ENCODE measurements at places on chromosomes 13 and 19. TPM values are rescaled to one million over a fixed set of nuclear protein-coding genes. Genes with fewer than 3 reads are reported as not detected.

- ATAC-seq: peak; percentile 73
These were observed 148.9 kb downstream of the USP12 start for GRCh38 chr13:27022571-27023311.

DNA sequence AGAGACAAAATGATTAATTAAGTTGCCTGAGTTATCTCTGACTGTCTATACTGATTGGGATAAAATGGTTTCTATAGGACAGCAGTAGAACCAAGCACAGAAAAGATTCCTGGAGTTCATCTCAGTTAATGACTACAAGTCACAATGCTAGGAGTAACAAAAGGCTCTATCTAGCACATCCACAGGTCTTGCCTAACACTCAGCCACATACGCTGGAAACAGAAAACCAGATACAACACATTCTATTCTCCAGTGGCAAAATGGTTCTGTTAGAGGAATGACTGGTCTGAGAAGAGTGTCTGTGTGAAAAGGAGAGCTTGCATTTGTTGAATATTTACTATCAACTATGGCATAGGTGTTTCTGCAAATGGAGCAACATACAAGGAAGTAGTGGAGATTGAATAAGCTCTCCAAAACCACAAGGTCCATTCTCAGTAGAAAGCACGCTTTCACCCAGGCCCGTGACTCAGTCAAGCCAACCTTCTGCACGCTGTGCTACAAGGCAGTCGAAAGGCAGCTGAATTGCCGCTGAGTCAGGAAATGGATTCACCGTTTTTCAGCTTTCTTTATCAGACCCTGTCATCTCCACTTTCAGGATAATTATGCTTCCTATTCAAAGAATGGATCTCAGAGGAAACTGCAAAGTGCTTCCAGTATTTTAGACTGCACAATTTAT is 761.5 kb downstream of the EFNB2 start:
- ATAC-seq: no peak

GRCh38 chr13:39167018-39167417 is 128.8 kb downstream of the NHLRC3 start:
- ATAC-seq: no peak

- no peak for ATAC-seq
These were observed 120.2 kb downstream of the RXFP2 start for GRCh38 chr13:31859571-31859970.

- no peak for ATAC-seq
These were observed 1.4 kb downstream of the ANKRD27 start for GRCh38 chr19:32673573-32673972.

GRCh38 chr13:94140511-94140910 is 339.0 kb downstream of the DCT start:
- no peak for ATAC-seq

DNA sequence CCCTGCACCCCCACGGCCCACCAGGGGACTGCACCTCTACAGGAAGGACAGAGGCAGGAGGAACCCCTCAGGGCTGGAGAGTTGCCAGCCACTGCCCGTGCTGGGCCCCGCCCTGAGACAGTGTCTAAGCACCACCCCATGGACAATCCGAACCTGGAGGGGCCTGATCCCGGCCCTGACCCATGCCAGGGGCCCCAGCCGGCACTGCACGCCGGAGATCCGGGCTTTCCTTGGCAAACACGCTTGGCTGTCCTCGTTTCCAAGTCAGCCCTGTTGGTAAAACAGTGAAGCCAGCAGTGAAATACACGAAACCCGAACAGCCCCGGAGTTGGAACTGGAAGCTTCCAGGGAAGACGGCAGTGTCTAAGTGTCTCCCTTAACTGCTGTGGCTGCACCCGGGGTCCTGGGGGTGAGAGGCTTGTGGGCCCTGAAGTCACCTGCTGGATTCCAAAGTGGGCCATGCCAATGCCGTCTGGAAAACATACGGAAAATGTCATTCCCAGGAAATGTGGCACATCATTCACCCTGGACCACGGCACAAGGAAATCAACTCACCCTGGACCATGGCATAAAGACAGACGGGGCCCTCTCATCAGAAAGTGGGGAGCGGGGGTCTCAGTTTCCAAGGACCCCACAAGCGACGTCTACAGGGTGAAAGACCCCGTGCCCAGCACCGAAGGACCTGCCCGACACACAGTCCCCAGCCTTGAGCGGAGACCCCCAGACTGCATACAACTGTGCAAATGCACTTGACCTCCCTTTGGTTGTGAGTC is 30.9 kb downstream of the RASA3 start:
- peak; percentile 16 for ATAC-seq

DNA sequence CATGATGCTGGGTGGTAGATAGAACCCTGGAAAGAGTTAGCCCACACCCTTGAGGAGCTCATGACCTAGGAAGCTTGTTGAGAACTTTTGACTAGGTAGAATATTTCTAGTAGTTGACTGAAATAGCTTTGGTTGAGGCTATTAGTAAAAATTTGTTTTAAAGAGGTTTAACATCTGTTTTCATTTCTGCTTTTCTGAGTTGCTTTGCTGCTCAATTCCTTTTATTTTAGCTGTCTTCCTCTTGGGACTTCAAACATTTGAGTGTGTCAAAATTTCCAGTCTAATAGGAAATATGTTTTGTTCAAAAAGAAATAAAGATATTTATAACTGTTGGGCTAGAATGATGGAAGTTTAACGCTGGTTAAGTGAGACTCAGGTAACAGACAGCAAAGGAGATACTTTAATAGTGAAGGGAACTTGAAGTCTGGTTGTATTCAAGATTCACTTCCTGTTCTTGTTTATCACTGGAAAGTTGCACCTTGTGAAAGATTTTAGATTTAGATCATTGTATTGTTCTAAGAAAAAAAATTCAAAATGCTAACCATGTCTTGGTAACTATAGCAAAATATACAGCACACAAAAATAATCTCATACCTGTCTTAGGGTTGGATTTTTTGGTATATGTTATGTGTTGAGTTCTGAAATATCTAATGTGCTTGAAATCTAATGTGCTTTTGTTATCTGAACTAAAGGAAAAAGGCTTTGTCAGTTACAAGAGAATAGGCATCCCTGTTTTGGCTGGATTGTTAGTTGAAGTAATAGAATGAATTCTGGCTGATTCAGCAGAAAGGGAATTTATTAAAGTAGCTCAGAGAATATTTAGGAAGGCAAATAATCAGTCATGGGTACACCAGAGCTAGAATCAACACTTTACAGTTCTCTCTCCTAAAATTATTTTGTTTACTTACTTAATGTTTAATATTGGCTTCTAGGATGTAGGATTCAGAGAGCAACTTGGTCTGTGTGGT is 24.4 kb upstream of the GPR18 start:
- ATAC-seq: peak; percentile 20

DNA sequence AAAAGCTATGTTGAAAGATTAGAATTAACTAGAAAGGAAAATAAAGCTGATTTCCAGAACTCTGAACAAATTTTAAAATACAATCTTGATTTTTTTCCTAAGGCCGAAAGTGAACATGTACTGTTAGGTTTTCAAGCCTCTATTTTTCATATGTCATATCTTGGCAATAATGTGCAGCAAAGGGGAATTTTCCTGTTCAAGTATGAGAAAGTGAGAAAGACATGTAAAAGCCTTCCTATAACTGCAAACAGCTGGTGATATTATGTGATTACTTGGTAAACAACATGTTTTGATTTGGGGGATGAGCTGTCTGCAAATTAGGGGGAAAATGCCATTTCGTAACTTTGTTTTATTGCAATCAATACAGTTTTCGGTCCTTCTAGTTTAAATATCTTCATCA is 4.0 kb upstream of the KLF12 start:
- no peak for ATAC-seq

DNA sequence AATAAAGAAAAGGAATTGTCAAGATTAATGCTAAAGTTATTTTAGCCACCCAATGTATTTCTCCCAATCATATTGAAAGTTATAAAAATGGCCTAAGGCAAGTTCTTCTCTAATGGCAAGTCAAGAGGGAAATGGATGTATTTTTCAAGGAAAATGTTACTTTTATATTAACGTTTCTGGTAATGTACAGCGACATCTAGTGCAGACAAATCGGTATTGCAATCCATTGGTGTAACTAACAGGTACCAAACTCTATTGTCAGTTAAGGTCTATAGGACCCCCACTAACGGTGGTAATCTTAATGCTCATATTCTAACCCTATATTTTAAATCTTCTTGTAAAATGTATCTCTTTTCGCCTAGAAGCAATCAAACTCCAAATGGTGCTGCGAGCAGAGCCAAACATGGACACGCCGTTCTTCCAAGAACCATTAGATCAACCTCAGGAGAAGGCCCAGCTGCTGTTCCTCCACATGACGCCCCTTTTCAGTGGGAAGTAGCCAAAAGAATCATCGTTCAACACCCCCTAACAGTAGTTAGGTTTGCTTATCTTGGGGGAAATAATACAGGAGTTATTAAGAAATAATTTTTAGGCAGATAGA is 98.5 kb upstream of the PABPC3 start:
- no peak for ATAC-seq

MTUS2 gene
- total RNA-seq: 36.7 TPM

TMC4 gene
- total RNA-seq: 0.16 TPM

GFY gene
- total RNA-seq: not detected

Measured in gastroesophageal sphincter (tissue), 4 donors.